M059J (cell line): ENCODE measurements at places on chromosomes 2 and 18.

DNA sequence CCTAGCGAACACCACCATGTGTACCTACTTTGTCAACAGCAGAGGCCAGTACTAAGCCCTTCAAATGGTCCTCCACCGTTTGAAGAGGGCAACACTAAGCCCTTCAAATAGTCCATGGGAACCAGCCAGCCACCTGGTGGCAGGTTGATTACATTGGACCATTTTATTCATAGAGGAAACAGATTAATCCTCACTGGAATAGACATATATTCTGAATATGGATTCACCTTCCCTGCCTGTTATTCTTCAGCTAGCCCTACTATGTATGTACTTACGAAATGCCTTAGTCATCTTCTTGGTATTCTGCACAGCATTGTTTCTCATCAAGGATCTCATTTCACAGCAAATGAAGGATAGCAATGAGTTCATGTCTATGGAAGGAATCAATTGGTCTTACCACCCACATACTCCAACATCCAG, 10.0 kb upstream of the ZNF396 start:
- peak; percentile 49 for DNase-seq

DNA sequence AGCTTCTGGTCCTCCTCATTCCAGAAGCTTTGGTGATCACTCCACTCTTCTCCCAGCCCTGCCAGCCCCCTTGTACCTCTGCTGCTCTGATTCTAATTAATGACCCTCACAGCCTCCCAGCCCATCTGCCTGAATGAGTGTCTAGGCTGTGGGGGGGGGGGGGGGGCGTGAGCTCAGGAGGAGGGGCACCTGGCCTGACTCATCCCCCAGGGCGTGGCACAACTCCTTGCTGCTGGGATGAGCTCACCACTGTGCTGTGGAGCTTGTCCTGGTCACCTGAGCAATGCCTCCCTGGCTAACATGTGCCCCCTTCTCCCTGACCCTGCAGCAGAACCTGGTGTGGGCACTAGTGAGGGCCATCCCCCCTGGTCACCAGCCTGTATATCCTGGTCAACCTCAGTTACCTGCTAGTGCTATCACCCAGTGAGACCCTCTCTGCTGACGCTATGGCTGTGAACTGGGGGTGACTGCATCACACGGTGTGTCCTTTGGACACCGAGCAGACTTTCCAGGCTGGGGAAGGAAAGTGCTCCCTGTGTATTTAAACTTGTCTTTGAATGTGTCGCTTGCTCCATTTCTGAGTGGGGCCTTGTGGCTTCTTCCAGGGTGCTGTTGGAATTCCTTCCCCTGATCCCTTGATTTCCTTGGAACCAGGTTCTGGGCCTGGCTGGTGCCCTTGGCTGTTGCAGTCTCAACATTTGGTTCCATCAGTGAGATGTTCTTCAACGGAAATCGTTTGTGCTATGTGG, 41.5 kb upstream of the PUM2 start:
- DNase-seq = no peak

GRCh38 chr2:28293416-28293815, 99.2 kb upstream of the FOSL2 start:
- peak; percentile 42 for DNase-seq

GRCh38 chr2:80062298-80062697, 242.3 kb downstream of the LRRTM1 start:
- no peak for DNase-seq
